ENCODE measurements at places on chromosomes 7 and 10. TPM values are rescaled to one million over a fixed set of nuclear protein-coding genes. Genes with fewer than 3 reads are reported as not detected.

The GSTK1 gene
- total RNA-seq, result 239 TPM

The ZNF467 gene
- 6.6 TPM for total RNA-seq

The CLRN3 gene
- not detected for total RNA-seq

The GGCT gene
- 151 TPM for total RNA-seq

The NPFFR1 gene
- total RNA-seq, result 0.05 TPM

The OR2A12 gene
- not detected for total RNA-seq

The FAM237B gene
- total RNA-seq, result not detected

The ALOX5 gene
- 86.8 TPM for total RNA-seq

The TFAM gene
- total RNA-seq, result 87.1 TPM
